ENCODE measurements at places on chromosomes 11 and 22.

- DNase-seq: no peak
Measured at GRCh38 chr22:22609291-22609690, 35.1 kb upstream of the GGTLC2 start.

GRCh38 chr11:27229511-27230191, 133.4 kb downstream of the CCDC34 start:
- DNase-seq: no peak

GRCh38 chr11:10886652-10887250, 28.9 kb upstream of the ZBED5 start:
- DNase-seq: no peak

DNA sequence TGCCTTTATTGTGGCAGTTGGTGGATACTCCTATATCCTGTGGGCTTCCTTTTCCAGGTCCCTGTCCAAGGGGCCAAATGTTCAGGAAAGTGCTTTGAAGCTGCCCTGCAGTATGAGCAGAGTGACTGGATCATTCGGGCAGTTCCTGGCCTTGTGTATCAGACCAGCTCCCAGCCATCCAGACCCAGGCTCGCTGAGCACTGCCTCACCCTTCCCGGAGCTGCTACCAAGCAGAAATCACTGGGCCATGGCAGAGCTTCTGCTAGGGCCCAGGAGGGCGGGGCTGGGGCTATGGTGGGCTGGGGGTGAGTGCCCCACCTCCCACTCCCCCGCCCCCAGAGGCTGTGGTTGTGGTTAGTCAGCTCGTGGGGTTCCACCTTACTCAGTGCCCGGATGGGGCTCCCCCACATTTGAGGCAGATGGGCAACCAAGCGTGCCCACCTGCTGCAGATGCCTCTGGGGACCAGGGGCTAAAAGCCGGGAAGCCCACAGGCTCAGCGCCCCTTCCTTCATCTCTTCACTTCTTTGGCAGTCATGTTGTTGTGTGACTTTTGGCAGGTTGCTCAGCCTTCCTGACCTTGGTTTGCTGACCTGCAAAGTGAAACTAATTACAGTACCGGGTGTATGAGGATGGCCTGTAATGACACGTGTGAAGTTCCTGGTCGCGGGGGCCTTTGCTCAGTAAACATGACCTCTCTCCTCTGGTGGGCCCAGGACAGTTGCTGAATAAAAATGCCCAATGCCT, 2.1 kb upstream of the LRRC32 start:
- DNase-seq: no peak

GRCh38 chr11:74354036-74354435, 42.6 kb upstream of the P4HA3 start:
- no peak for DNase-seq

- no peak for DNase-seq
Measured at GRCh38 chr11:2980168-2980840, 11.8 kb downstream of the NAP1L4 start.

Data from activated naive CD8-positive, alpha-beta T cell treated with anti-CD3 and anti-CD28 coated beads, Interleukin-2, amount 50 U/mL, for 16 hours (primary cell).